Muscle of arm (tissue), 14 donors: ENCODE measurements at places on chromosomes 2 and 18.
A peak's percentile ranks its signal among the peaks of the same experiment; 100 is the strongest.

DNA sequence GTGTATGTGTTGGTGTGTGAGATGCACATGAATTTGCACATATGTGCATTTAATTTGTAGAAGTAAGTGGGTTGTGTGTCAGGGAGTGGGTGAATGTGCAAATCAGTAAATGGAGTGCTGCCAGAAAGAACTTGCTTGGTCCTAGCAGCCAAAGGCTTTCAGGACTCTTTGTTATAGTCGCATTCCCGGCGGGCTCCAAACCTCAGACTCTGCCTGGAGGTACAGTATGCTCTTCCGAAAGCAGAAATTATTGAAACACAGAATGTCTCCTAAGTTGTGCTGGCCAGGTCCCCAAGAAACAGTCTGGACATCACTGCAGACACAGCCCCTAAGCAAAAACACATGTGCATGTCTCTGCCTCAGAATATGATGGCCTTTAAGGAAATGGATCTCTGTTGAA lies 232.4 kb downstream of the INSIG2 start:
- DNase-seq, result peak; percentile 57

DNA sequence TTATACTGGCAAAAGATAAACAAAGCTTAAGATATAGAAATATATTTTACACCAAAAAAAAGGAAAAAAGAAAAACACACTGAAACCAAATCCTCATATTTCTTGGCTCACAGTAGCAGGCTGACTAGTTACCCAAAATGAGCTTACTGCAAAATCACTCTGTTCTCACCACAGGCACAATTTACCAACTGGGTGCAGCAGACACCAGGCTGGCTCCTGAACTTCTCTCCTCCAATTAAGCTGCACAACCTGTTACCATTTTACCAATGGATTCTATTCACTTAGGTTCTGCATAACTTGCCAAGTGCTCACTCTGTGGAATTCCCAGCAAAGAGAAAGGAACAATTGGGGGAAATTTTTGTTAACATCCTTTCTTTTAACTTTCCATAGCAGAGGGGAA lies 679.3 kb downstream of the ZEB2 start:
- no peak for DNase-seq

- no peak for DNase-seq
These were observed 207.5 kb downstream of the STK39 start for GRCh38 chr2:168039881-168040280.

GRCh38 chr2:70975237-70975636 lies 3.2 kb upstream of the ANKRD53 start:
- no peak for DNase-seq

- peak; percentile 25 for DNase-seq
These were observed 95.0 kb downstream of the DGKD start for GRCh38 chr2:233449081-233449901.

DNA sequence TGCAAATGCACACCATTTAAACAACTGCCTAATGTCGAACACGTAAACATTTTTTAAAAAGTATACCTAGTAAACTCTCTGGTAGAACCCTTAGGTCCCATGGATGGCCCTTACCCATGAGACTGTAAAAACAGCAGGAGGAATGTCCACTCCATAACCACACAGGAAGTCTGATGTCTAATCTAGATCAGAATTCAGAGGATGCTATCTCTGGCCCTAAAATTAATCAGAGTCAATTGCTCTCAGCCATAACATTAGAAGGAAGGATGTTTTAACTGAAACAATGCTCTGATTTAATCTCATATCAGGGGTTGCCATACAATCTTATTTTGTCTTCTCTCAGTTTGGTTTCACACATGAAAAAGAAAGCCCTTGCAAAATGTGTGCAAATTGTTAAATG lies 416.3 kb upstream of the PIK3C3 start:
- DNase-seq, result no peak

DNA sequence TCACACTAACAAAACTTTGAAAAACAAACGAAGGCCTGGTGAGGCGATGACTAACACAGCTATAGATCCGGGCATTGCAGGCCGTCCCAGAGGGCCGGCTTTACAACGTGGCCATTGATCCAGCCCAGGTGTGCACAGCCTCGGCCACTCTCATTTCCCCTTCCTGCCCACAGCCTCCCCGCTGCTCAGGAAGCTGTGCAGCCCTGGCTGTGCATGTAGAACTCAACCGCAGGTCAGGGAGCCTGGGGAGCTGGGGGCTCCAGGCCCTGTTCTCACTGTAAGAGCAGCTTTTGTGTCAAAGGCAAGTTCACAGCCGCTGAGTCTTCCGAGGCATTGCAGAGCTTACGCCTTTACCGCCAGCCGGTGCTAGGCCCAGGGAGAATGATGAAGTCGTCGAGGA lies 87.2 kb downstream of the LONRF2 start:
- DNase-seq, result no peak

- DNase-seq, result no peak
These were observed 578.7 kb upstream of the NETO1 start for GRCh38 chr18:73446502-73446901.

DNA sequence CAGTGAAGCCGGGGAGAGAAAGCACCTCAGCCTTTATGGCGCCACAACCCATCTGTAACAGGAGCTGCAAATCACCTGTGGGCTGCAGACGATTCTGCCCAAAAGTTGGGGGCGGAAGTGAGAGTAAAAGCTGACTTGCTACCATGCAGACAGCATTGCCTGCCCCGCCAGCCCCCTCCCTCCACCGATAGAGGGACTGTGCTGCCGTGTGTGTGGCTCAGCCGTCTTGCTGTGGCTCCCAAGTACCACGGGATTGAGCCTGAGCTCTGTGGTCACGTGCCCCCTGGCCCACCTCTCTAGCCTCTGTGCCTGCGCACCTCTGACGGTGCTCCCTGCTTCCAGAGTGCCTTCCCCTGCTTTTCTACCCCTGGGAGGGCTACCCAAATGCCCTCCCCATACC lies 79.6 kb downstream of the GLI2 start:
- DNase-seq, result no peak

- DNase-seq, result no peak
These were observed 534.8 kb upstream of the CDH7 start for GRCh38 chr18:65215865-65216466.

- no peak for DNase-seq
These were observed 173.1 kb upstream of the NYAP2 start for GRCh38 chr2:225226441-225226840.

GRCh38 chr18:48036641-48037421 lies 106.4 kb upstream of the SMAD2 start:
- DNase-seq, result no peak

- DNase-seq, result peak; percentile 49
These were observed 5.3 kb upstream of the NEU4 start for GRCh38 chr2:241803387-241804325.

DNA sequence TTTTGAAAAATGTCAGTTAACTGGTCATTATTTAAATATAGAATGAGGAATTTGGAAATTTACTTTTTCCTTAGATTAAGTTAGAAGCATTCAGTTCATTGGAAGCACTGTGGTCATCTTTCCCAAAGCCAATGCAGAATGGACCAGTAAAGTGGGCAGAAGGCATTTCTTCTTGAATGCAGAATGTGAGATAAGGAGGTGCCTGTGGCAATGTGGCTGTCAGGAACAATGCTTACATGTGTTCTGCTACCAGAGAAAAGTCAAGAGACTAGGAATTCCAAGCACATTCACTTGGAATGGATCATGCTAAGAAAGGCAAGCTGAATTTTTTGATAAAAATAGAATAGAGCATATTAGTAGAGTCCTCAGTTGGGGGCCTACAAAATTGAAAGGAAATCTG lies 295.0 kb upstream of the KCNH7 start:
- no peak for DNase-seq

DNA sequence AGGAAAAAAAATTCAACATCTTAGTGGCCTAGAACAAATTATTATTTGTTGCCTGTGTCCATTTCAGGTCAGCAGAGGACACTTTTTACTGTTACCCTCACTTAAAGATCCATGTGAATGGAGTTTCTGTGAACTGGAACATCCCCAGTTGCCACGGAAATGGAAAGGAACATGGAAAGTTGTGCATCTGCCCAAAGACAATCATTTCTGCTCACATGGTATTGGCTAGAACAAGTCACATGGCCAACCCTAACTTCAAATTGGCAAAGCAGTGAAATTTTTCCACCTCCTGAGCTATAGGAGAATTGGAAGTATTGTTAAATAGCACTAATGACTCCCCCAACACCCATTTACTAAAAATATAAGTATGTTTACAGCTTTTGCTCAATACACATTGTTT lies 71.2 kb upstream of the CCBE1 start:
- peak; percentile 68 for DNase-seq

DNA sequence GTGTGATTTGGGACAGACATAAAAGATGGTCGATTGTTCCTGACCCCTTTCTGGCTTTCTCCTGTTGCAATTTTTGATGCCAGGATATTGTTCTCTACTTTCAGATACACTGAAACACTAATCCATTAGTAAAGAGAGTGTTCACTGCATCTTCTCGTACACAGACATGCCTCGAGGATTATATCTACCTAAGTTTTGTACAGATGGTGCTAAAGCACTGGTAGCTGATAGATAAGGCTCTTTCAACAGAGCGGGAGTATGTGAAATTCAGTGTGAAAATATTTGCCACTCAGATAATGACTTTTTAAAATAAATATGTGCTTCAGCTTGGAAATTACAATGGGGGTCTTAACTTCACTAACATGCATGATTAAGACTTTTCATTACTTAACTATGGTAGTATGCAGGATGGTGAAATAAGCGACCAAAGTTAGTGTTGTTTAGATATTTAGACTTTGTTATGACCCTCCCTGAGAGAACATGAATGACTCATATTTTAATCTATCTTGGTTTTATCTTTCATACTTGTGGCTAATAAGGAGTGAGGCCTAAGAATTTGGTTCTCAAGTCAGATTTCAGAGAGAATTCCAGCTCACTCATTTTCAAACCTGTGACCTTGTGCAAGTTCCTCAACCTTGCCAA lies 474.9 kb downstream of the NRXN1 start:
- no peak for DNase-seq

GRCh38 chr2:74715880-74716279 lies 61.8 kb downstream of the SEMA4F start:
- DNase-seq, result no peak

GRCh38 chr2:60320724-60321123 lies 232.7 kb downstream of the BCL11A start:
- DNase-seq, result no peak

- DNase-seq, result peak; percentile 70
These were observed 345.7 kb downstream of the CYP26B1 start for GRCh38 chr2:71801969-71802368.

DNA sequence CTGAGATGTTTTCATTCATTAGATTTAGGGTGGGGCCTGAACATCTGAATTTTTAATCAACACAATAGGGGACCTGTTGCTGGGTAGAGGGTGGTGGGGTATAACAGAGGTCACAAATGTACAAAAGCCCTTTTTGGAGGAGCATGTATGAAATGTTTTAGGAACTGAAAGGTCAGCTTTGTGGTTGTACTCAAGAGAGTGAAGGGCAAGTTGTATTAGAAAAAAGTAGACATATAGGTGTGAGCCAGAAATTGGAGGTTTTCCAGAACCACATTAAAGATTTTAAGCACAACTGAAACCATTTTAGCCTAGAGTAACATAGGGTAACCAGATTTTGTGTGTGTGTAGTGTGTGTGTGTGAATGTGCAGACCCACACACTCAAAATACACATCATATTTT lies 62.3 kb downstream of the PTPRM start:
- DNase-seq, result no peak

DNA sequence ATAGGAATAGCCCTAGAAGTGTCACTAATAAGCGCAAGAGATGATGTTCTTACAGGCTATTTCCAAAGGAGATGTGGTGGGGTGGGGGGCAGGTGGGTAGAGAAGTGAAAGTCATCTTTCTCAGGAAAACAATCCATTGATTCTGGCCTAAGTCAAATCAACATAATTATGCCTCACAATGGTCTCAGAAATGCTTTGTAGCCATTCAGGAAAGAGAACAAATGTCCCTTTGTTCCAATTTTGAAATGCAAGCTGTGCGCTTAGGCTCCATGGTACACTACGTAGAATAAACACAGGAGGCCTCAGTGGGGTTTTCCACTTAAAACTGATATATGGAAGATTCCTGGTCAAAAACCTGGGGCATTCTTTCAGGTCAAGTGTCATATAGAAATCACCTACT lies 529.9 kb upstream of the KLHL29 start:
- no peak for DNase-seq

- peak; percentile 64 for DNase-seq
These were observed 168.7 kb downstream of the TCF4 start for GRCh38 chr18:55419132-55419946.

- no peak for DNase-seq
These were observed 207.8 kb upstream of the LRATD1 start for GRCh38 chr2:14424478-14425390.

DNA sequence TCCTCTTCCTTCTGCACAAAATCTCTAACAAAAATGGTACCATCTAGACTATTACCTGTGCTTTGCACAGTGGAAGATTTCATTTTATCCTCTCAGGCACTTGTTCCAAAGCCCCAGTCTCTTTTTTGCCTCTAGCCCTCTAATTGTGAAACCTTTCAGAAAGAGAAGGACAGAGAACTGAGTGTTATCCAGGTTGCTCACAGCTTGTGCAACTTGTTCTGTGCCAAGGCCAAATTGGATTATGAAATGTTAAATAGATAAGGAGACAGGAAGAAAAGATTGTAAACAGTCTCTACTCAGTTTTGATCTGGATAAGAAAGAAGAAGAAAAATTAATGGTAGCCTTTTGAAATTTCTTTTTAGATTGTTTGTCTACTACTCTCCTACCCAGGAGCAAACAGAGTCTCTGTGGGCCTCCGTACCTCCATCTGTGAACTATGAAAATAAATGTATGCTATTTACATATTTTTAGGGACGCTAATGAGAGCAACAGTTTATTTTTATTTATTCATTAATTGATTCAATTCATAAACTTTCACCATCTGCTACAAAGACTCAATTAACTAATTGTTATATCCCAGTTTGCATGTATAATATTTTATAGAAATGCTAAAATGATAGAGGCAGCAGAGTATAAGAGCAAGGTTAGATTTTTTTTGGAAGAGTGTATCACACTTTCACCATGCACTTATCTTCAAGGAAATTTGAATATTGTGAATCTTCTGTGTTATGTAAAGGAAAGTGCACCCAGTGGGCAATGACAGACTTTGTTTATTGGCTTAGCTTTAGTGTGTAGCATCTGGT lies 339.0 kb upstream of the ETAA1 start:
- DNase-seq, result no peak

DNA sequence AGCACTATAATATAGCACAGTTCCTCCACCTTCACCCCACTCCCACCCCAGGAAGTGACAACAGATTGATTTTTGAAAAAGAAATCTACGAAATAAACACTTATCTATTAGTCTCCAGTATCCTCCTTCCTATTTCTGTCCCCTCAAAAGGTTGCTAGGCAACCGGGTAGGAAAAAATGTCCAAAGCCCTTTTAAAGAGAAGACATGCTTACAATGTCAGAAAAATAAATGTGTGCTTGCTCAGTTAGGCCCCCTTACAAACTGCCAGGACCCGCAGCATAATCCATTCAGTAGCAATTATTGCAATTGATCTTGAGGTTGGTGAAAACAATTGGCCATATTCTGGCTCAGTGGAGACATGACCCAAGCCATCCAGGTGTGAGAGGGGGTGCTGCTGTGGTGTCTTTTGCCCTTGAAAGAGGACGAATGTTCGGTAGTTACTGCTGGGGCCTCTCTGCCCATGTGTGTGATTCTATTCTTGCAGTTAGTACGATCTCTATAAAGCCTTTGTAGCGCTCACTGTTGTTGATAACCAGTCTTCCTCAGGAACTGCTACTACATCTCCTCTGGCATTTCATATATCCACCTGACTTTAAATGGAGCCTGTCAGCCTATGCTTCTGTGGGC lies 144.3 kb downstream of the MYO3B start:
- no peak for DNase-seq

GRCh38 chr18:67219821-67220220 lies 296.7 kb downstream of the DSEL start:
- DNase-seq, result no peak

- DNase-seq, result no peak
These were observed 21.8 kb upstream of the RGPD4 start for GRCh38 chr2:107804608-107805498.
